ENCODE measurements at places on chromosomes 2 and 18.

DNA sequence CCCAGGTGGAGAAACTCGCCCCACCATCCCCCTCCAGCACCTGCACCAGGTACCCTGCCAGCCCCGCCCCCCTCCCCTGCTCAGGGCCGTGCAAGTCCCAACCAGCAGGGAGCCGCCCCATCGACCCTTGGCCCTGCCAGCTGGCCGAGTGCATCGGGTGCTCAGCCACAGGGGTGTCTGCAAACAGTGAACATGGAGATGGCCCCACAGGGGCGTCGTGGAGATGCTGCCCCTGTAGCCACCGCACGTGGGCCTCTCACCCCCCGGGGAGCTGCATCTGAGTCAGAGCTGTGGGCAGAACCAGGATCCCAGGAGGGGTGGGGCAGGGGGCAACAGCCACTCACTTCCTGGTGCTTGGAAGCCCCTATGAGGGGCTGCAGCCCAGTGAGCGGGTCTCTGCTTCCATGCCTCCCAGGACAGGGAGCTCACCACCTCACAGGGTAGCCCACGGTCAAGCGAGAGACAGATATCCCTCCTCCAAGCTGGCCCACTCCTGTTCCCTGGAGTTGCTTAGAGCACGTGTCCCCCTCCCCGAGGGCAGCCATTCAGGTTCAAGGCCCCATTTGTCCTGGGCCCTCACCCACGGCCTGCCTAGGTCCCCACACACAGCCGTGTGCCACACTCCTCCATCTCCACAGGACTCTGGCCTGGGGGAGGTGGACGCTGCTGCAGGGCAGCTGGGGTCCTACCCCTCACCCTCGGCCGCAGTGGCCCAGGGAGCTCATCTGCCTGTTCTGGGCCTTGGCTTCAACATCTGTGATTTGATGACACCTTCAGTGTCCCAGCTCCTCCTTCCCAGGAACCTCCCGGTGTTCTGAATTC is 1.1 kb upstream of the MAB21L4 start:
- DNase-seq, result no peak

DNA sequence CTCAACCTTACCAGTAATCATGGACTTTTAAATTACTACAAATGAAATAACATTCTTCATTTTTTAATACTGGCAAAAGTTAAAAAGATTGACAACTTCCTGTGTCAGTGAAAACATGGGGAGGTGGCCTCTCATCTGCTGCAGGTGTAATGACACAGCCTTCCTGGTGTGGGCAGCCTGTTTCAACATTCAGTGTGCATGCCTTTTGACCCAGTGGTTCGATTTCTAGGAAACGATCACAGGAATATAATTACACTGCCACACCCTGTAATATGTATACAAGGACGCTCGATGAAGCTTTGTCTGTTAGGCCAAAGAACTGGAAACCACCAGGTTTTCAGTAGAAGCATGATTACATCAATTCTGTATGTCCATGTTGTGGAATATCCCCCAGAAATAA is 68.7 kb downstream of the MTHFD2 start:
- DNase-seq, result peak; percentile 36

GRCh38 chr2:30040147-30040546 is 106.7 kb upstream of the YPEL5 start:
- no peak for DNase-seq

DNA sequence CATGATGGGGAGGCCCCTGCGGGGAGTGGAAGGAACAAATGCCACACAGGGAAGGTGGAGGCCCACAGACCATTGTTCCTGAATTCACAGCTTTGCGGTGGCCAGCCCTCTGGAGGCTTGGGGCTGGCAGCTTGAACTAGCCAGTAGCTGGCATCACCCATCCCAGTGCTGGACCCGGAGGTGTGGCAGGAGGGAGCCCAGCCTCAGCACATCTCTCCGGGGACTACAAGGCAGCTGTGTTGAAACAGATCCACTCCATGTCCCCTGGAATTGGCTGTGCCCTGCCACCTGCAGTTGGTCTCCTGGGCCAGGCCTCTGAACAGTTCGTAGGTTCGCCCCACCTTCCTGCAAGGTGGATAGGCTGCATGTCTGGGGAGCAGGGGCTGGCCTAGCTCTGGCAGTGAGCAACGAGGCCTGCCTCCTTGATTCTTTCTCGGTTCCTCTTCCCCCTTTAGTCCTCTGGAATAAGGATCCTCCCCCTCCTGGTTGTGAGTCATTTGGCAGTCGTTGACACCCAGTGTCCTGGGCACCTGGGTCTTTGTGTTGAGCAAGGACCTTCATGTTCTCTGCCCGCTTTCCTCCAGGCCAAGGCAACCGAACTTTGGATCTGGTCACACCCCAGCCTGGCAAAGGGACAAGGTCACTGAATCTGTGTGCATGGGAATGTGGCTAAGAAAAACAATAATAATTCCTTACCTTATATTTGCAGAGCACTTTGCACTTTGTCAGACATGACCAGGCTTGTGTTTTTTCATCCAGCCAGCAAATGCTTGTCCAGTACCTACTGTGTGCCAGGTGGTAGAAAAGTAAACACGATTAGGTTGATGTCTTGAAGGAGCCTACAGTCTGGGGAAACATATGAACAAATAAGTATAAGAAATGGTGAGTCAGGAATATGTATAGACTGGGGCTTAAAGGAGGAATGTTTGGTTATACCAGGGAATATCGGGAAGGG is 55.0 kb upstream of the MCFD2 start:
- DNase-seq, result no peak

- DNase-seq, result no peak
Measured at GRCh38 chr2:34705551-34706247, 1106.6 kb upstream of the FAM98A start.

DNA sequence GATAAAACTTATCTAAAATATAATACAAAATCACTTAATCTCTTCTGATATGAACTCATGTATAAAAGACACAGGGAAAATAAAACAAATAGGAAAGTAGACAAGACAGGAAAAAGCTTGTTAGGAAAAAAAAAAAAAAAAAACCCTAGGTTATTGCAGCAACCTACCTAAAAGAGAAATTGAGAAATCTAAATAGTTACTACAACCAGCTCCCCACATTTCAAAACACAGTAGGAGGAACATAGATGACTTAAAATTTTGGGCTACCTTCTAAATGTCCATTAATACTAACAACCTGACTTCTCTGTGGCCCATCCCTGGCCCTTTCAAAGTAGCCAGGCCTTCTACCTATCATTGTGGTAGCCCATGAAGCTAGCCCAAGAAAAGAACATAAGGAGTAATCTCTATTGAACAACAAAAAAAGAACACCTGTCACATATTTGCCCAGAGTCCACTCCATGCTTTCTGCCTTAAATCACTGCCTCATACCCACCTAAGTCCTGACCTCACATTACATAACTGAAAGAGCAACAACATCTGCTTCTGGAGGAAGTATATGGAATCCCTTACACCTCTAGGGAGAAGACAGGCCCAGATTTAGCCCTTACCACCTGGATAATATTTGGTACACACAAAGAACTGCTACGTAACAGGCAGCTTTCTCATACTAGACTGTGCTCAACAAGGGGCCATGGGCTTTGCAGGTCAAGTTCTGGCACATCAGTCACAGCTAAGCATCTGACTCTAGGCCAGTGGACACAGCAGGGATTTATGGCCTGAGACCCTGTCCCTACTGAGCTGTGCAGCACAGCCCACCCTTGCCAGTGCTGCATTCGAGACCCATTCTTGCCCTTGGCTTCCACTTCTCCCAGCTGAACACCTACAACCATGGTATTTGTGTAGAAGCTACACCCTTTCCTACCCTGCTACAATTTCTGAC is 8.5 kb downstream of the SUCLG1 start:
- DNase-seq, result no peak

DNA sequence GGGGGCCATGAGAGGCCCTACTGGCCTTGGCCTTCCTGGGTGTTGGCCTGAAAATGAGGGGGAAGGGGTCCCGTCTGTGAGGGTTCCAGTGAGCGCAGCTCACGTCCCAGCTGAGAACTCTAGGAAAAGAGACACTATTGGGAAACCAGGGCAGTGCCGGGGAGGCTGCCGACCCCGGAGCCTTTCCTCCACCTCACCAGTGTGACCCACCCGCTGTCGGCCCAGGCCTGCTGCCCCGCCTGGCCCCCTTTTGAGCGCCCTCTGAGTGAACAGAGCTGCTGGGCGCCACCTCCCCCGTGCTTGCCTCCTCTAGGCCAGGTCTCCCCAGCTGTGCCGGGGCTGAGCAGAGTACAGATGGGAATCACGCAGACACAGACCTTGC is 17.5 kb upstream of the ARHGEF4 start:
- DNase-seq, result no peak

- DNase-seq, result no peak
Measured at GRCh38 chr2:42312106-42312505, 48.9 kb downstream of the COX7A2L start.

DNA sequence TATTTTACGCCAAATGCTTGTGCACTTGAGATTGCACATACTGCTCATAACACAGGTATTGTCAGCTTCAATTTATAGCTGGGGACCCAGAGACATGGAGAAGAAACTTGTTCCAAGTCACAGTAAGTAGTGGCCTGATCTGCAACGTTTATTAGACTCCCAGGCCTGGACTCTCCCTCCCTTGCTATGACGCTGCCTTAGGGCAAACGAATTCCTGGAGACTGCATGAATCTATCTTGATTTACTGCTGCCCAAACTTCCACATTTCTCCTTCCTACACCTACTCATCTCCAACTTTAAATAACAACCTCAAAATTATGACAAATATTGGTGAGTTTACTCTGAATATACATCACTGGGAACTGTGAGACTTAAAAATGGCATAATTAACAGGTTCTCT is 145.1 kb upstream of the CCDC195 start:
- no peak for DNase-seq

DNA sequence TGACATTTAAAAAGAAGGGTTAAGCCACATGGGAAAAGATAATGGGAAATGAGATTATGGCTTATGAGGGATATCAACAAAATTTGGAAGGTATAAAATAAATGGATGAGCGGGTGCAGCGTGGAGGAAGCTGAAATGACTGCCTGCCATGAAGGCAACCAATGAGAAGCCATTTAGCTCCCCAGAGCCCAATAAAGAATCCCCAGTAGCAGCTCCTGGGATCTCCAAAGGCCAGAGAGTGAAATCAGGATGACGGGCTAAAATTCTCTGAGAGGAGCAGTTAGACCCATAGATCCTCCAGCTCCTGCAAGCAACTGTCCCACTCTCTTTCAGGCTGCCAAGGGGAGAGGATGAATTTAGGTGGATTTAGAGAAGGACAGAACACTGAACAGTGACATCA is 12.9 kb upstream of the MAPRE3 start:
- no peak for DNase-seq

DNA sequence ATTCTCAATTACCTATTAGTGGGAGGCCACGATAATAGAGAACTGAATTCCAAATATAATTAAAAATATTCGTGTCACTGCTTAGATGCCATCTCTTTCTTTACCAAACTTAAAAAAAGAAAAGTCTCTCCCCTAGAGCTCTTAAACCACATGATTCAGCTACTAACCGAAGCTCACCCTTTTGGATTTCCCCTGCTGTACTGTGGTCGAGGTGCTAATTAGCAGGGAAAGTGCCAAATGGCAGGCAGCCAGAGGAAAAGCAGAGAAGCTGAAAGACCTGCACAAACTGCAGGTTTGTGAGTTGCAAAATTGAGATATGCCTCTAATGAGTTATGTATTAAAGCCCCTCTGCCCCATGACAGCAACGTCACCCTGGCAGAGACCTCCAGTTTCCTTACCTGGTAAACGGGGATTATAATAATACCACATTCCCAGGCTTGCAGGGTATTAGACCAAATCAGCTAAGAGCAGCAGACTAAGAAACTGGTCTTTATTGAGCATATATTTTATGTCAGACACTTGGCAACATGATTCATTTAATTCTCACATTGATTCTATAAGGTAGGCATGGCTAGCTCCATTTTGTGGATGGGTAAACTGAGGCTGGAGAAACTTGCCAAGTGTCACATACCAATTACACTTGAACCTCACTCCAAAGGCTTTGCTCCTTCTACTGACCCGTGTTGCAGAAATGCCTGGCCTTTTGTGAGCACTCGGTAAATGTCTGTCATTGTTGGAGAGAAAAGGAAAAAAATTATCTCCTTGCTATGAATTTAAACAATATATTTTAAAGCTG is 259.7 kb downstream of the LPIN1 start:
- DNase-seq, result no peak

- DNase-seq, result no peak
Measured at GRCh38 chr2:190626641-190627210, 22.2 kb upstream of the NAB1 start.

DNA sequence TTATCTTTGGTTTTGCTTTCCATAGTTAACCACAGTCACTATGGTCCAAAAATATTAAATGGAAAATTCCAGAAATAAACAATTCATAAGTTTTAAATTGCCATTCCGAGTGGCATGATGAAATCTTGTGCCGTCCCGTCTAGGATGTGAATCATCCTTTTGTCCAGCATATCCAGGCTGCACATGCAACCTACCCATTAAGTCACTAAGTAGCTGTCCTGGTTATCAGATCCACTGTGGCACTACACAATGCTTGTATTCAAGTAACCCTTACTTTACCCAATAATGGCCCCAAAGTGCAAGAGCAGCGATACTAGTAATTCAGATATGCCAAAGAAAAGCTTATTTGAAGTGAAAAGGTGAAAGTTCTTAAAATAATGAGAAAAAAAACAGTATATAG is 10.7 kb downstream of the USP34 start:
- DNase-seq, result peak; percentile 62

- DNase-seq, result no peak
Measured at GRCh38 chr2:119179202-119179601, 20.7 kb upstream of the C1QL2 start.

- DNase-seq, result no peak
Measured at GRCh38 chr2:168912901-168913369, 11.8 kb downstream of the G6PC2 start.

- no peak for DNase-seq
Measured at GRCh38 chr18:32174719-32175118, 15.1 kb upstream of the MEP1B start.

GRCh38 chr2:191899410-191899809 is 52.5 kb upstream of the CAVIN2 start:
- peak; percentile 71 for DNase-seq

- DNase-seq, result no peak
Measured at GRCh38 chr2:209049608-209050007, 374.2 kb upstream of the MAP2 start.

DNA sequence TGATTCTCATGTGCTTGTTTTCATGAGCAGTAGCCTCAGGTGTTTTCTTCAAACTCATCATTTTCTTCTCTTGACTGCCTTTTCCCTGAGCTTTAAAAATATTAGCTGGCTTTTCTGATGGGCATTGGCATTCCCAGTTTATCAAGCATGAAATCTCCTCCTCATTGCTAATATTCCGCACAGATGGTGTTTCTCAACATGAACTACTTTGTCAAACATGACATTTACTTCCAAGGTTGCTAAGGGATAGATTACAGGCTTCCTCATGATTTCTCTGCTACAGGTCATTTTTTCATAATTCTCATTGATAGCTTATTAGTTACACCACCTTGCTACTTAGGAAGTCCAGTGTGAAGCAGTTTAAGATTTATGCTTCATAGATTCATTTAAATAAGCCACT is 1116.9 kb upstream of the CNTNAP5 start:
- DNase-seq, result no peak
